ENCODE measurements at places on chromosomes 3 and 15.
A peak's percentile ranks its signal among the peaks of the same experiment; 100 is the strongest.

- DNase-seq: no peak
Measured at GRCh38 chr3:190677001-190677400, 163.1 kb downstream of the IL1RAP start.

DNA sequence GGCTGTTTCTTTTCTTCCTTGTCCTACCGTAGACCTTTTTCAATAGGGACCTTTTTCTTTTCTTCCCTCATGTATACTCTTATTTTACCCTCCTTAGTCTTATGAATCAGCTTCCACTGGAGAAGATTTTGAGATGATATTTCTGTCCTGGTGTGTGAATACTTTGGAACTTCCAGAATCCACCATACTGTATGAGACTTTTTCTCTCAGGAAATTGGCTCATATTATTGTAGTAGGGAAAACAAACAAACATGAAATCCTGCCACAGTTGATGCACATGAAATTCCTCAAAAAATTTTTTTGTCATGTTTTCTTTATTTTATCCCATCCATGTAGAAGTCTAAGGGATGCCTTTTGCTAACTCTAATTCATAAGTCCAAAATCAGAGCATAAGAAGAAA lies 289.3 kb upstream of the PLSCR5 start:
- DNase-seq: no peak

DNA sequence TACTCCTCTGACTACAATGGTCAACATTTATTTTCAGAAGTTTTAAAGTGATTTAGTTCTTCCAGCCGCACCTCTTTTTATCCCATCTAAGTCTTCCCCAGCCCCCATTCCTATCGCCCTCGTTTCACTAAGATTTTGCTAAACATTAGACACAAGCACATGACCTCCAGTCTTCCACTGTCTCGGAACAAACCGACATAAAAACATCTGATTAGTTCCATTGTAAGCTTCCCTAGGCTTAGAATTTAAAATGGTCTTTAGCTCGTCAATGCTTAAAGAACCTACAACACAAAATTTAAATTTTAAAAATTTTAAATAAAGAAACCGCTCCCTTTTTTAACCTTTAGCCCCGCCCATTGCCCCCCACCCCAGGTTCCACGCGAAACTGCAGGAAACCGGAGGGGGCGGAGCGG lies 284 bp upstream of the TSC22D2 start:
- DNase-seq: no peak

- DNase-seq: no peak
Measured at GRCh38 chr15:71804695-71805470, 5.5 kb upstream of the NR2E3 start.

DNA sequence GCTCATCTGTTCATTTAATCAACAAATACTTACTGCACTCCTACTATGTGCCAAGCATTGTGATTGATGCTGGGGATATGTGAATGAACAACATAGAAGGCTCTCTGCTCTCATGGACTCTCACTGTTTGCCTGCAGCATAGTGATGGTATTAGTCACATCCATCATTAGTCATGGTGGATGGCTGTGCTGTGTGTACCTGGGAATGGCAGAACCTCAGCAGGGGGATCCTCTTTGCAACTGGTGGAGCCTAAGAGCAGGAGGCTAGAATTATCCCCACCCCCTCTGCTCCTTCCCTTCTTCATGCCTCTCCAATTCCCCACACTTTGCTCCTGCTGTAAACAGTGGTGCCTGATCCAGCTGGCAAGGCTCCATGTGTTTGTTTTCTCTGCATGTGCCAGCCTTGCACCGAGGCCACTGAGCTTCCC lies 20.5 kb downstream of the BOC start:
- no peak for DNase-seq

DNA sequence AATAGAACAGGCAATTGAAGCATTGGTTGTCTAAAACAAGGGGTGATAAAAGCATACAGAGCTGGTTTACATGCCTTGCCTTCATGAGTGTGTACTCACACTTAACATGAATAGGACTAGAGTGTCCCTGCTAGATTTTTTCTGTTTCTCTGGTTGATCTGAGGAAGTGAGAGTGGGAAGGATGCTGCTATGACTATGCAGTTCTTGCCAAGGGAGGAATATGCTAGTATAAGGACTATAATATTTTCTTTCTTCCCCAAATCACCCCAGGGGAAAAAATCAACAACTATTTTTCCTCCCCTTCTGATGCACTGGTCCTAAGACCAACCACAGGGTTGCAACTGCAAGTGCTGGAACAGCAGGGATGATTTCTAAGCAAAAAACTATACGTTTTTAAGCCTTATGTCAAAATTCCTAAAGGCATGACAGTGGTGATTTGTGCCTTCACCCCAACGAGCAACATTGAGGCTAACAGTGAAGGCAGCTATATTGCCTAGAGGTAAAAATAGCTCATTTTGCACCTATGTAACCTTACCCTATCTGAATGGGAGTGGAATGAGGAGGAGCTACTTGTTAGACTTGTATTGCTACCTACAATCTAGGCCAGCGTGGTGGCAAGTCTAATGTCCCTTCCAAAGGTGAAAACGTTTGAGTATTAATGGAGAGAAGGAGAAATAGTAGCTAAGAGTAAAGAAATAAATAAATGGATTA lies 33.5 kb upstream of the USP8 start:
- DNase-seq: no peak

GRCh38 chr15:92883876-92884435 lies 16.2 kb upstream of the CHD2 start:
- no peak for DNase-seq

- DNase-seq: peak; percentile 50
Measured at GRCh38 chr15:45399381-45400212, 21.3 kb upstream of the GATM start.

DNA sequence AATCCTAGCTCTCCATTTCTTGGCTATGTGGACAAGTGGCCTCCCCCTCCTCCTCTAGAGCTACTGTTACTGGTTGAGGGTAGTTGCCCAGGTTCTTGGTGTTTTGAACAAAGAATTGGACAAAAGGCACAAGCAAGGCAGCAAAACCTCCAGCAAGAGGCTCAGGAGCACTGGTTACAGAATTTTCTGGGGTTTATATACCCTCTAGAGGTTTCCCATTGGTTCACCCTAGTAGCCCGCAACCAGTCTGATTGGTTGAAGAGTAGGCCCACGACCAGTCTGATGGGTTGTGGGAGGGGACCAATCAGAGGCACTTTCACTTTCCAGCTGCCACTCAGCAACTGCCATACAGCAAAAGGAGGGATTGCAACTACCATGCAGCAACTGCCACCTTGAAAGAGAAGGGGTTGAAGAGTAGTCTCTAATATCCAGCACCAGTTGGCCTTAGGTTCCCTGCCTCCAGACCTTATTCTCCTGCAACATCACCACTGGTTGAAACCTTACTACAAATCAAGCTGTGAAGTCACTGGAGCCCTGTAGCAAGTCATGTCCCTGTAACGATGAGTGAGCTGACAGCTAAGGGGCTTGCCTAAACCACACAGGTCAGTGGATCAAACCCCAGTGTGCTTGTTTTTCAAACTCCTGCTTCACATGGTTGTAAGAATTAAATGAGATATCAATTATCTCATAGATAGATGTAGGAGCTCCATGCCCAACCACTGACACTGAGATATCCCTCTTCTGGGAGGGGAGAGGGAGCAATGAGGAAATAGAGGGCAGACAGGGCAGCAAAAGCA lies 2.9 kb upstream of the C15orf39 start:
- DNase-seq: peak; percentile 48

DNA sequence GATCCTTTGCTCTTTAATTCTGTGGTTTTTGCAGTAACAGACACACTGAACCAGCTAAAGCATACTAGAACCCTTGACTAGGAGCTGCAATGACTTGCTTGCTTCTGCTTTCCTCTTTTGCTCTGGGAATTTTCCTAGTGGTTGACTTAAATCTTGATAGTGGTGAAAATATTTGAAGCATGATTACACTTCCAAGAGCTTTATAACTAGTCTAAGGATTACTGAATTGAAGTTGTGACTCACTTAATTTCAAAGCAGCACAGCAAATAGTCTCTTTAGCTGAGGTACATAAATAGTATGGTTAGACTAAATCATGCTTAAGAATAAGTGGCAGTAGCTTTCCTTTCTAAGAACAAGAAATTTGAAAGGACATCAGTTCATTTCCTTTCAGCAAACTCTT lies 513.5 kb upstream of the GBE1 start:
- no peak for DNase-seq

- DNase-seq: no peak
Measured at GRCh38 chr3:134331811-134332199, 42.4 kb downstream of the AMOTL2 start.

DNA sequence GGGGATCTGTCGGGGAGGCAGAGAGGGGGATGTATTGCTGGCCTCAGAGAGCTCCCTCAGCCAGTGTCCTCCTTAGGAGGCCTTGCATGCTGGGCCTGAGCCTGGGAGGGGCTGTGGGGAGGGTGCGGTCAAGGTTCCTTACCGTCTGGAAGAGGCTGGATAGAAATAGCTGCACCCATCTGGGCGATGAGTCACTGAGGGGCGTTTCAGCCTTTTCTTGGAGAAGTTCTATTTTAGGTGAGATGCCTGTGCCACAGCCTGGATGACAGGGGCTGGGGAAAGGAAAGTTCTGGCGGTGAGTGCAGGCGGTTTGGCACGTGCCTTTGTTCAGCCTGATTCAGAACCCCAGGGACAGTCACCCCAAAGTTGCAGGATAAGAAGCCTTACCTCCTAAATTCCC lies 35.7 kb upstream of the APEH start:
- no peak for DNase-seq

DNA sequence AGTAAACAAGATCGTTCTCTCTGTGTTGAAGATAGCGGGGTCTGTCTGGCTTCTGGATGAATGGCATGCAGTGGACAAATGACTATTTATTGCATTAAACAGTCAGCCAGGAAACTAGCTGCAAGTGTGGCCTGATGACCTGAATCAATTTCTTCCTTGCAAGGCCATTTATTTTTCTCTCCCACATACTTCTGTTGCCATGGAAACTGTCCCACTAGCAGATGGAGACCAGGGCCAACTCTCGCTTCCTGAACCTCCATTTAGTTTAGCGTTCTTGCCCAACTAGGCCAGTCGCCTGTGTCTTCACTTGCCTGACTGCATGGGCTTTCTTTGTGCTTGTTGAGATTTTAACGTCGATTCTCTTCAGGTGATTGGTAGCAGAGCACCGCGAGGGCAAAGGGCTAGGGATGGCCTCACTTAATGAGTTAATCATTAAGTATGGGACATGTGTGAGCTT lies 27.6 kb downstream of the LMCD1 start:
- DNase-seq: no peak

DNA sequence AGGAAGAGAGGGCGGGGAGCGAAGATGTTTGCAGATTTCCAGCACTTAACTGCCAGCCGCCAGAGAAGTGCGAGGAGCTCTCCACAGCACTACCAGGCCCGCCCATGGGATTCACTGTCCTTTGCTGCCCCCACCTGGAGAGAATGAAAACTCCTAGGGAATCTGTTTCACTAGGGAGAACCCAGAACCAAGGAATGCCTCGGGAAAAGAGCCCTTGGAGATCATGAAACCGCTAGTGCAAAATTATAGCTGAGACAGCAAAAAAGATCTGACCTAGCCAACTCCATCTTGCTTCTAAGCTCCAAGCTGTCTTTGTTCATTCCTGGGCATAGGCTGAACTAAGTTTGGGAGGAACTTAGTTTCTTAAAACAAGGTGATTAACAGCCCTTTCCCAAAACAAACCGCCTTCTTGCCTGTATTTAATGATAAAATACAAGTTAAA lies 82.6 kb upstream of the GCNT3 start:
- peak; percentile 71 for DNase-seq

DNA sequence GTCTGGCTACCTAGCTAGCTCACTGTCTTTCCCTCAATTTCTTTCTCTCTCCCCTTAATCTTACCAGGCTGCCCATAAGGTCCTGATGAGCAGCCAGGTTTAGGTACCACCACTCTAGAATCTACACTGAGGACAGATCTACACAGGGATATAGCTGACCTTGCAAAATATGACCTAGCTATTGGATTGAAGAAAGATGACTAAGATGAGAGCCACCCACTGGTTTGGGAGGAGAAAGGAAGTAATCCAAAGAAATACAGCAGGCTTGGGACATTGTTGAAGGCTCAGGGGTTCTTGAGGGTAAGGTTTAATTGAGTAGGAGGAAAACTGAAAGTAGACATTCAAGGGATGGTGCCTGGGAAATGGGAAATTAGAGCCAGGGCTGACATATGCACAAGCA lies 142.0 kb upstream of the TMC3 start:
- no peak for DNase-seq

DNA sequence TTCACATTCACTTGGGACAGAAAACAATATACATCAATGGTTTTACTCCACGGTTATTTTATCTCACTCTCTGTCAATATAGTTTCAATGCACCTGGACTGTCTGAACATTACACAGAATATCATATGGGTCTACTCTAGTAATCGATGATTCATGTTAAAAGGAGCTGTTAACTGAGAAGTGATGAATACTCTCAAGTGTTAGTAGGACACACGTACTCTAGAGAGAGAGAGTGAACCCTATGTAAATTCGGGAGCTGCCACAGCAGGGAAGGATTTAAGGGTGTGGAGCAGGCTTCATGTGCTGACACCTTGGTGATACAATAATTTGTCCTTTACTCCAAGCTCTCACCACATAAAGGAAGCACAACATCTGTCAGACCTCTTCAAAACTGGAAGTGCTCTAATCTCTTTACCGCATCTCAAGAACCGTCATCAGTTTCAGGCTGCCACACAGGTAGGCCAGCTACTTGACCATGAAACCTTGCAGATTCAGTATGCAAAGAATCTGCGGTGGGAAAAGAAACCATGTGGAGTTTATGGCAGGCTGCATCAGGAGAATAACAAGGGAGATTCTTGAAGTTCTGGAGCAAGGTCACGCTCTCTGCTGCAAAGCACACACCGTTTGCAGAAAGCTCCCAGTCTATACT lies 199.2 kb upstream of the TMC3 start:
- DNase-seq: no peak

GRCh38 chr3:195580744-195581443 lies 2.8 kb downstream of the APOD start:
- no peak for DNase-seq

- no peak for DNase-seq
Measured at GRCh38 chr3:140916603-140917002, 25.0 kb upstream of the SLC25A36 start.

DNA sequence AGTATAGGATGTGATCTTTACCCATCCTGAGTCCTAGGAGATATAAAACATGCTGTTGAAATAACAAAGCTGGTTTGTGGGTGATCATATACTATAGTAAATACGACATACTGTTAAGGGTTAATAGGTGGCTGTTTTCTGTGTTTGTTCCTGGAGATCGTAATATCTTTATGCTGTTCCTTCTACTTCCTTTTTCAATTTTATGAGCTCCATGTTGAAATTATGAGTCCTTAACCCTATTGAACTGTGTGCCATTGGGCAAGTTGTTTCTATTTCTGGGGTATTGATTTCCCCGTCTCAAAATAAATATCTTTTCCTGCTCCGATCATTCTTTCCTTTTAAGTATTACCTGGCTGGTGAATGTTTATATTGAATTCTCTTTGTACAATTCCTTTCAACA lies 115.1 kb downstream of the LPP start:
- no peak for DNase-seq
